Midbrain (tissue), 1 donor: ENCODE measurements at places on chromosomes 2 and 18.

DNA sequence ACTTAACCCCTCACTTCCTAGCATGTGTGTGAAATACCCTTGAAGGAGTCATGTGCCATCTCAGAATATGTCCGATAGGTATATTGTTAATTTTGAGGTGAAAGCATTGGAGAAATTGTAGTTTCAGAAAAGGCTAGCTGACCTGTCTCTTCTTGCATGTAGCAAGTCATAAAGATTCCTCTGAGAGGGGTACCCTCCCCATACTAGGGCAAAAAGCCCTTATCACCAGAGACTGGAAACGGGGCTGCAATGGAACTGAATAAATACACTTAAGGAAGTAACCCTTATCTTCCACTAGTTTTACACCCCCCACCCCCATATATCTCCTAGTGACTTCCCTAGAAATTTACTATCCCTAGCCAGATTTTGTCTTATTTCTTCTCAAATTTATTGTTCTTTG, 1.8 kb upstream of the SF3B6 start:
- no peak for DNase-seq

GRCh38 chr2:123958011-123958410, 67.1 kb upstream of the CNTNAP5 start:
- DNase-seq: no peak

GRCh38 chr2:239725551-239725890, 299.6 kb downstream of the NDUFA10 start:
- no peak for DNase-seq

- peak; percentile 23 for DNase-seq
These were observed 52.2 kb upstream of the CAB39 start for GRCh38 chr2:230660294-230661060.

- DNase-seq: no peak
These were observed 18.8 kb upstream of the SOX11 start for GRCh38 chr2:5673145-5674025.

DNA sequence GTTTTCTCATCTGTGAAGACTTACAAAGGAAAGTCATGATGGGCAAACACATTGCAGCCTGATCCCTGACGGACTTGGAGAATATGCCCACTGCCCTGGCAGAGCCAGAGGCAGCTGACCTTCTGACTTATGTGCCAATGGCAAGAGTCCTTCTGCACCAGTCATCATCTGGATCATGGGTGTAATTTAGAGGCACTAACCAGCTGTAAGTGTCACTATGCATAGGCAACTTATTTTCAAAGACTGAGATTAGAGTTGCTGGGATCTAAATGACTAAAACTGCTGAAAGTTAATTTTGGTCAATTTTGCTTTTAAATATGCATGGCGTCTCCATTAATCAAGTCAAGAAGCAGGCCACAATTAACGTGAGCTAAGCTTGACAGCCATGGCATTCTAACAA, 261.2 kb downstream of the BCL11A start:
- DNase-seq: no peak

GRCh38 chr2:193891023-193891422, 1696.3 kb upstream of the TMEFF2 start:
- DNase-seq: no peak

DNA sequence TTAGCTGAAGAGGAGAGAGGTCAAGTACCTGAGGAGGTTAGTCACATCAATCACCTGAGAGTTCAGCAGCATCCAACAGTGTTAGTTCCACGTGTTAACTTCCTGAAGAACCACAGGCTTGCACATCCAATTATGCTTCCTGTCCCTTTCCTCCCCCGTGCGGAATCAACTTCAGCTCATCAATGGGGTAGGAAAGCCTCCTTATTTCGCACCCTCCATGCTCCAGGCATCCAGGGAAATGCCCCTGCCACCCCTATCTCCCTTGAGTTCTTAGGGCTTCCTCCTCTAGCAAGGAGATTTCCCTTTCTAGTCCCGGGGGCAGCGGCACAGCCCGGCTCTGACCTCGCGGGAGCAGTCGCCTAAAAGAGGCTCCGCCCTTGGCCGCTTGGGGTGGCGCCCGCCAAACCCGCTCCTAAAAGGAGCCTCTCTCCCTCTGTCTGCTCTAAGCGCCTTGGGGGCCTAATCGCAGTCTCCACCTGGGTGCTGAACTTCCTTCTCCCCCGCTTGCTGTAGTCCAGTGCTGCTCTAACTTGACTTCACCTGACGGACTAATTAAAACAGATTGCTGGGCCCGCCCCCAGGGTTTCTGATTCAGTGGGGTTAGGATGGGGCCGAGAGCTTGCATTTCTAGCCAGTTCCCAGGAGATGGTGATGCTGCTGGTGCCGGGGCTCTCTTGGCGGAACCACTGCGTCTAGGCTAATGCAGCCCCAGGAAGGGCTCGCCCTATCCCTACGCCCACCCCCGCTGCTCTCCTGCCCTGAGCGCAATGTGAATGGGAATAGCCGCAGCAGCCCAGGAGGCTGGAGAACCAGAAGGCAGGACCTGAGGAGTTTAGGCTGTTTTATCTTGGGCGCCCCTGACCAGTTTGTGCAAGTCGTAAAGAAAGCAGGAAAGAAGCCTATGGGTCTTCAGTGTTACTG, 3.4 kb upstream of the TET3 start:
- no peak for DNase-seq

DNA sequence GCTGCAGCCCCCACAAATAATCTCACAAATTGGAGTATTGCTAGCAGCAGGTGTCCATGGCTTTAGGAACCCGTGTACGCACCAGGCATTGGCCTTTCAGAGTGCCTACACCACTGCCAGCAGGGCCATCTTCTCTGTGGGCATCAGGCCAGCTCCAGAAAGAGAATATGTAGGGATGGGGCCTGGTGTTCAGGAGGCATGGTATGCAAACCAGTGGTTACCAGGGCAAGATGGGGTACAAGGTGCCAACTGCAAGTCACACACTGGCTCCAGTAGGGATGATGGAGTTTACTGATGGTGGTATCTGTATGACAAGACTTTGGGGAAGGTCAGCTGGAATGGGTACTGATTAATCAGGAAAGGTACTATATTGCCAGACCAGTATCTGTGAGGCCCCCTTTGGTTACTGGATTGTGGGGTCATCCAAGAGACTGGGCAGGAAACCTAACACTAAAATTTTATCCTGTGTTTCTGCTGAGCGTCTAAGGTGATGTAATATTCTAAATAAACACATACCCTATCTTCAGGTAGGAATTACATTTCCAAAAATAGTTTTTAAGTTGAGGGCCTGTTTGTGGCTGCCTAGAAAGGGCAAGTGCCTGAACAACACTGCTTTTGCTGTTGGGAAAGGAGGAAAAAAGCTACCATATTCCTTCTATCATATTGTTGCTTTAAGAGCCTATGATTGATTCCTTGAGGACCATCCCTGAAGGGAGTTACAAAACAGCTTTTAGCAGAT, 9.0 kb downstream of the CNOT9 start:
- no peak for DNase-seq

GRCh38 chr2:33216508-33217182, 259.8 kb upstream of the RASGRP3 start:
- DNase-seq: peak; percentile 17

- no peak for DNase-seq
These were observed 30.5 kb upstream of the MC2R start for GRCh38 chr18:13945811-13946210.

DNA sequence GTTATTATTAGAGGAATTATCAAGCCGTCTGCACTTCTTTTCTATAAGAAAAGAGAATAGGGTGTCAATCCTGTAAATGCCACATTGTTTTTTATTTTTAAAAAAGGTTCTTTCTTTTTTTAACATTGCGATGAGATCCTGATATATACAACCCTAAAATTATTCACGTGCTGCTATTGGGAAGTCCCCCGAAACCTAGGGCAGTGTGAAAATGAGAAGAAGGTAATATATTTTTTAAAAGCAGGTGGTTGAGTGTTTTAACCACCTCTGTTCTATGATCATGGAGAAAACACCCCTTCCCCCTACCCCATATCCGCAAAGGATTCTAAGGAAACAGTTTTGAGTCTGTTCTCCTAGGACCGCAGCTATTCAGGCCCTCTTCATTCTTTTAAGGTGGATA, 94.5 kb upstream of the KLHL14 start:
- DNase-seq: no peak

DNA sequence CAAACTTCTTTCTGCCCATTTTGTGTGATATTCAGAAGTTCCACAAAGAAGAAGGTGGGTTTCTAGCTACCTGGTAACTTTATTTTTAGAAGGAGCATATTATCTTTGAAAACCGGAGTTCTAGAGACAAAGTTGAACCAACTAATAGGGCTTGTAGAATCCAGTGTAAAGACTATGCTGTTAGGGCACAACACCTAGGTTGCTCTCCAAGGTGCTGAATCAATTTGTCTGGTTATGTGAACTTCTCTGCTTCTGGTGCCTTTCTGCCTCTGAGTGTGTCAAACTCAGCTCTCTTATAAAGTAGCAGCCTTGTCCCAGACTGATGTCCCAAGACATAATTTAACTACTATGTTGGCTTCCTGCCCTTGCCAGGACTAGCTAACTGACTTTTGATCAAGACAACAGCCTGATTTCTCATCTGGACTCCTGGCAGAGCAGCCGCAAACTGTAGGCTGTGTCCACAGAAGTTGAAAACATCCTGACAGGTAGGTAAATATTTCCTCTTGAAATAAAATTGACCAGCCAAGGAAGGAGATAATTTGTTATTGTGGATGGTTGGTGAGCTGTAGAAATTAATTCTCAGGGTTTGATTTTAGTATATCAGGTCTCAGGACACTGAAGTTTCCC, 119.4 kb downstream of the CYRIA start:
- peak; percentile 16 for DNase-seq

DNA sequence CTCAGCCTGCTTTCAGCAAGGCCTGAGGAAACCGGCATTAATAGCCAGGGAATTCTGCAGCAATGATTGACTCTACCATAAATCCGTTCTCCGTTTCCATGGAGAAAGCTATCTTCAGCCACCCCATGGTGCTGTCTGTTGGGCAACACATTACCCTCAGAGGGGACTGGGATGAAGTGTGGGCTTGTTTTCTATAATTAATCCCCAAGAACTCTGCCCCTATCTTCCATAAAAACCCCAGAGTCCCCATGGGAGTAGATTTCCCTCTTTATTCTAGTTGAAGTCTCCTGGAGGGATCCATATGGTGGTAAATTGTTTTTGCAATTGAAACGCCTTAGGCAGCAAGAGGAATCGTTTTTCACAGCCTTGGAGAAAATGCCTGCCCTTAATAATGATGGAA, 9.2 kb downstream of the G6PC2 start:
- no peak for DNase-seq

DNA sequence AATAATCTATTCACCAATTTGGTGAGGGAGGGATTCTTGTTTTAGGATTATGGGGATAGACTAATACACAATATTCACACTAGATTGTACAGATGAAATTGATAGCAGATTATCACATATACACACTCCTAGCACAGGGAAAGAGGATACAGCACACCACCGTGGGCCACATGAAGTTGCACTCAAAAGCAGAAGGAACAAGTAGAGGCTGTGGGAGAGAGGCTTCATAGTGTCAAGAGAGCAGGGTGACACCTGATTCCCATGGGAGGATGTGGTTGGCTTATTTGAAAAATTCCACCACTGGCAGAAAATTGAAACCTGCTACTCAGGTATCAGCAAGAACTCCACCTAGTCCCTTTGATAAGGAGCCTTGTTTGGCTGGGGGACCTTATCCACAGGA, 395.6 kb downstream of the SPAG16 start:
- no peak for DNase-seq

GRCh38 chr2:126513033-126513432, 142.9 kb upstream of the GYPC start:
- DNase-seq: no peak

DNA sequence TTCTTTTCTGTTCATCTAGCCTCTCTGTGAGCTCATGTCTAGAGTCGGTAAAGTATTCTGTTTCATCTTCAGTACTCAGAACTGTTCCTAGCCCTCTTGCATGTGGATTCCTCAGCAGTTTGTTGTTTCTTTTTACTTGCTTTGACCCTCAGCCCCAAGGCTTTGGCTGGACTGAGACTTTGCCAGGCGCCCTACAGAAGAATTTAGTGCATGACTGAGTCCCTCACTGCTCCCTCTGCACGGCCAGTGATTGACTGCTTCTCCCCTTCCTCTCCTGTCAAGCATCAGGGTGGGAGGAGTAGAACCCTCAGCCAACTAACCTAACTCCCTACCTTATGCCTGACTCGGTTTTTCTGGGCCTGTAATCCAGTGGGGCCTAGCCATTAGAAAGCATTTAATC, 109.8 kb downstream of the ESCO1 start:
- no peak for DNase-seq

DNA sequence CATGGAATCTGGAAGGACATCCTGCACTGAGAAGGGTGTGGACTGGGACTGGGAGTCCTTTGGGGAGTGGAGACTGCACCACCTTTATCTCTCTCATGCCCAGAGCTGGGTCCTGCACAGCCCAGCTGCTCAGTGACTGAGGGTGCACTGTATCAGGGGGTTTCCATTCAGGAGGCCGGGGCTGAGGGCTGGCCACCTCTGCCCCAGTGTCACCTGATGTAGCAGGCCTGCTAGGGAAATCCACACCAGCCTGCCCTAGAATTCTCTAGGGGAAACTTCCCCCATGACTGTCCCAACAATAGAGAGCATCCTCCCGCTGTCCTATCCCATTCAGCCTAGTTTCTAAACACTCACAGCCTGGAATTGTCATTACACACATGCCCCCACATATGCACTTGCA, 116.7 kb downstream of the CTIF start:
- no peak for DNase-seq

DNA sequence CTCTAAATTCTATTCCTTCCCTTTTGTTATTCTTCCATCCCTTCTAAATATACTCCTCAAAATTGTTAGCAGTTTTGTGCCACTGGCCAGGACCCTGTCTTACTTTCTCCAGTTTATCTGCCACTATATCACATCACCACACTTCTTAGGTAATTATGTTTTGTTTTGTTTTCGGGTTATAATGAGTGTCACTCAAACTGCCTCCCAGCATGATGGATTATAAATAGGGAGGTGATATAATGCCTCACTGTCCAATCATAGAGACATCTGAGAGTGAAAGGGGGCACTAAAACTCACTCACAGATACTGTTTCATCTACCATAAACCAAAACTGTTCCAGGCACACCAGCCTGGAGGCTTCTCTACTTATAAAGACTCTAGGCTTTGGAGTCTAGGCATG, 3.5 kb downstream of the RSAD2 start:
- DNase-seq: no peak

- no peak for DNase-seq
These were observed 28.3 kb downstream of the MTHFD2 start for GRCh38 chr2:74226648-74227213.

- DNase-seq: no peak
These were observed 288.6 kb downstream of the PTPRM start for GRCh38 chr18:7855671-7856070.

- no peak for DNase-seq
These were observed 21.0 kb downstream of the ZSWIM2 start for GRCh38 chr2:186827862-186828492.

DNA sequence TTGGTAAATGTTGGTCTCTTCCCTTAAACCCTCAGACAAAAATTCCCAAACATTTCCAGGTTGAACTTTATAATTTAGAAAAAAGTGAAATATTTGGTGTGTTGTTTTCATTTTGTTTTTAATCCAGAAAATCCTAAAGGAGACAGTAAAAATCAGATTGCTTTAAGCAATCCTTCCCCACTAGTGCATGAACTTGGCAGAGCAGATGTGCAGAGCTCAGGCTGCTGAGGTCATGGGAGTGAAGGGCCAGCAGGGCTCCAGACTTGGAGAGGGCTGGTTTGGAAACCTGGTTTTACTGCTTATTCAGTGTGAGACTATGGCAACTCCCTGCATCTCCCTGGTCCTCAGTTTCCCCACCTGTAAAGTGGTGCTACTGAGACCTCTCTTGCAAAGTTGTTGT, 66.7 kb upstream of the TEX51 start:
- no peak for DNase-seq

- no peak for DNase-seq
These were observed 88.7 kb upstream of the ATL2 start for GRCh38 chr2:38465789-38466127.
